ENCODE measurements at places on chromosomes 16 and 17.

DNA sequence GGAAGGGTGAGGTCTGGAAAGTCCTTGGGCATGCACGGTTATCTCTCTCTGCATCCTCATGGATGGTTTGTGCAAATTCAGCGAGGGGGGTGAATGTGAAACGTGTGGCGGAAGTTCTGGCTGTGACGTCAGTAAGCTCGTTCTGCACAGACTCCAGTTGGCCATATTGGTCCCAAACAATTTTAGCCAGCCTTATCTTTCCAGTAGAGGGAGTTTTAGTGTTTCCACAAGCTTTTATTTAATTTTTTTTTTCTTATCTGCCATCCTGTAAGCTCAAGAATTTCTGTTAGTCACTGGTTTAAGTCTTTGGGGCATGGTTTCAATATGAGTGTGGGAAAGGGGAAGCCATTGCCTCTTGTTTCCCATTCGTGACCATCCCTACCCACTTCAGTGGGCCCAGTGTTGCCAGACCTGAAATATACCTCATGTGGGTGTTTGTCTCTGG lies 39.0 kb downstream of the HLF start:
- no peak for DNase-seq

DNA sequence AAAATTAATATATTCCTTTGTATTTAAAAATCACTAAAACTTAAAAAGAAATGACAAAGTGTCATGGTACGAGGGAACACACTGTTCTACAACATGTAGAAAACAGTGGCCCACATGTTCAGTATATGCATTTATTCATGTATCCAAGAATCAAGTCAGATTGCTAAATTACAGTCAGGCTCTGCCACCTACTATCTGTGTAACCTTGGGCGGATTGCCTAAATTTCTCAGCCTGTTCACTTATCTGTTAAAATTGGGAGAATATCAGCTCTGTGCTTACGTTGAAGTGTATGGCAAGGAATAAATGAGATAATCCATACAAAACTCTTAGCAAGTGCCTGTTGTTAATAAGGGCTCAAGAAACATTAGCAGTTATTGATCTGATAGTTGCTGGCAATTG lies 3.4 kb upstream of the USP22 start:
- no peak for DNase-seq

DNA sequence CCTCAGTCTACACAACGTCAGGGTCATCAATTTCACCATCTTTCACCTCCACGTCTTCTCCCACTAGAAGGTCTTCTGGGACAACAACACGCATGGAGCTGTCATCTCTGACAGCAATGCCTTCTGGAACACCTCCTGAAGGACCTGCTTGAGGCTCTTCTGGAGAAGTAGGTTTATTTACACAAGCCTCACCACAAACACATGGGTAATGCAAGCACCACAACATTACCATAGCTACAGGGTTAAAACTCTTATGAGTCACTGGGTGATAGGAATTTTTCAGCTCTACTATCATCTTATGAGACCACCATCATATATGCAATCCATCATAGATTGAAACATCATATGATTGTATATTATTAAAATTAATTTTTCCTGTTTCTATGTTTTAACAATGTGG lies 215.4 kb downstream of the CHD9NB start:
- DNase-seq = no peak

DNA sequence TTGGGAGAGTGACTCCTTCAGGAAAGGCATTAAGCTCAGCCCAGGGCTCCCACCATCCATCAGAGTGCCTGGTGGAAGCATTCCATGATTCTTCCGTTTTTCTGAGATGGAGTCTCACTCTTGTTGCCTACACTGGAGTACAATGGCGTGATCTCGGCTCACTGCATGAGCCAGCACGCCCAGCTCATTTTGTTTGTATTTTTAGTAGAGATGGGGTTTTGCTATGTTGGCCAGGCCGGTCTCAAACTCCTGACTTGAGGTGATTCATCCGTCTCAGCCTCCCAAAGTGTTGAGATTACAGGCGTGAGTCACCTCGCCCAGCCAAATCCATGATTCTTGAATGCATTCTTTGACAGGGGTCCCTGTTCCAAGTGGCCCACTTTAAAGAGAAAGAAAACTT lies 23.1 kb downstream of the MIS12 start:
- no peak for DNase-seq

- DNase-seq = no peak
Observed at GRCh38 chr16:87924041-87924810, 12.1 kb downstream of the CA5A start.

- no peak for DNase-seq
Observed at GRCh38 chr16:69108064-69108904, 2.8 kb downstream of the HAS3 start.

GRCh38 chr16:2095315-2095853 lies 40.3 kb downstream of the PKD1 start:
- DNase-seq = no peak

GRCh38 chr16:56667581-56668571 lies at the start of gene MT1G:
TSS of gene MT1G (minus strand) at chr16:56668065. CDS start at chr16:56667993, 72 bp downstream.
- DNase-seq = no peak

DNA sequence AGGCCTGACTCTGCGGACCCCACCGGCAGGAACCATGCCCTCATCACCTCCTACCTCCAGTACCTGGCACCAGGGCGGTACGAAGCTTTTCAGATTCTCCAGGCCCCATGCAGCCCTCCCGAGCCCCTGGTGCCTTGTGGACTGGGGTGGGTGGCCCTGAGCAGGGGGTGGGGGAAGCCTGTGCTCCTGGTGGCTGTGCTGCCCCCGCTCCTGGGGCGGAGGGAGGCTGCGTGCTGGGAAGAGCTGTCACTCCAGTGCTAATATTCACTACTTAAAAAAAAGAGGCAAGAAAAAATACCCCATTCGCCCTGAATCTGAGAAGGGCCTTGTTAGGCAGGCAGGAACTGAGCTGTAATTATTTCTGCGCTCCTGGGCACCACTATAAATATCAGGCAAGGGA lies 111.8 kb downstream of the ENGASE start:
- no peak for DNase-seq

- DNase-seq = no peak
Observed at GRCh38 chr16:86033016-86033474, 134.1 kb downstream of the IRF8 start.

DNA sequence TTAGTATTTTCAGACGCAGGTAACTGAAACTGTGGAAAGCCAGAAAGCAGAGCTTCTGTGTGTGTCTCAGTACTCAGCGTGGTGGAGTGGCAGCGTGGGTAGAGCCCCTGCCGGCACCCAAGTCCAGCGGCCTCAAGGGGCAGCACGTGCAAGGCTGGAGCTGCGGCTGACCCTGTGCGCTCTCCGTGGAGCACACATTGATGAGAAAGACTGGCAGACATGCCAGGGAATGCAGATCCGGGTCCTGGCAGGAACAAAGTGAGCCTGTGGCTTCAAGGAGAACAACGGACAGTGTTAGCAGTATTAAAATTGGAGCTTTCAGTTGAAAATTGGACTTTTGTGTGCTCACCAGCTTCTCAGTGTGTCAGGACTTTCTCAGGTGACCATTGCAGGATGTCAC lies 23.3 kb downstream of the ZC3H18 start:
- no peak for DNase-seq

DNA sequence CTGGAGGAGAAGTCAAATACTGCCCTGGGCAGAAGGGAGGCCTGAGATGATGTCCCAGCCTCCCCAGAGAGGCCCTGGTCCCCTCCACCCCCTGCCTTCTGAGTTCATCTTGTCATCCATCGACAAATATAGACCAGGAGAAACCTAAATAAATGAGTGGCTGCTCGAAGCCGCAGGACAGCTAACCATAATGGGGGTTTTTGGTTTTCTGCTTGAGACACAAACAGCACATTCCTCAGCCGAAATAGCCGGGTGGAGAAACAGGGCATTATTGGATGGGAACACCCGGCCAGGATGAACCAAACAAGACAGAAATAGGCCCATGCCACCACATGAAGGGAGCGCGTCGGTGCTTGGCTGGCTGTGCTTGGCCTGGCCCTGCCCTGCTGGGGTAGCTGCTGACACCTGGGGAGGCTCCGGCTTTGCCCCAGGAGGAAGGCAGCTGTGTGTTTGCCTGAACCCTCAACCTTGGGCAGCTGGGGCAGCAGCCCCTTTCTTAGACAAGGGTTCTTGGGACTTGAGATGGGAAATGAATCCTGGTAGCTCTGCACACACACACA lies 188.1 kb downstream of the IRX5 start:
- DNase-seq = no peak

GRCh38 chr16:8173111-8173644 lies 417.1 kb downstream of the TMEM114 start:
- no peak for DNase-seq

GRCh38 chr16:78389009-78389498 lies 289.6 kb downstream of the WWOX start:
- DNase-seq = no peak

DNA sequence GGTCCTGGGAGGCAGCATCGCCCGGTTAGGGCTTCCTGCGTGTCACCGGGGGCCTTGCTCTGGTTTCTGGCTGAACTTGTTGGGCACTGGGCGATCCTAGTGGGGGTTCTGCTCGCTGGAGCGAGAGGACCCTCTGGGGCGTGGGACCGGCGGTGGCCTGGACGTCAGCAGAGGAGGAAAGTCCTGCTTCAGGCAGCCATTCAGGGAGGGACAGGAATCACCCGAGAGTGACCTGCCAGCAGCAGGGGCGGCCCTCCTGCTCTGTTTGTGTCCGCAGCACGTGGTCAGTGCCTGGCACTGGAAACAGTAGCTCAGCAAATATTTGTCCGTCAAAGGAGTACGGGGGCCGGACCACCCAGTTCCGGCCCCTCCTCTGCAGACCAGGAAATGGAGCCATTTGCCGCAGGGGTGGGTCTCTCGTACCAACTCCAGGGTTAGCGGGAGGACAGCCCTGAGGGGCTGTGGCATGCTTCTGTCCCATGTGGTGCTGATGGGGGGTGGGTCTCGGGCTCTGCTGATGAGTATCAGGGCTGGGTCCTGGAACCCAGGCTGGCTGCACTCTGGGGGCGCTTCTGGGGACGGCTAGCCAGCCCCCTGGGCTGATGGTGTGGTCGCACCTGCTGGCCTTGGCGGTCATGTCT lies 48.3 kb downstream of the BAIAP2 start:
- DNase-seq = no peak

DNA sequence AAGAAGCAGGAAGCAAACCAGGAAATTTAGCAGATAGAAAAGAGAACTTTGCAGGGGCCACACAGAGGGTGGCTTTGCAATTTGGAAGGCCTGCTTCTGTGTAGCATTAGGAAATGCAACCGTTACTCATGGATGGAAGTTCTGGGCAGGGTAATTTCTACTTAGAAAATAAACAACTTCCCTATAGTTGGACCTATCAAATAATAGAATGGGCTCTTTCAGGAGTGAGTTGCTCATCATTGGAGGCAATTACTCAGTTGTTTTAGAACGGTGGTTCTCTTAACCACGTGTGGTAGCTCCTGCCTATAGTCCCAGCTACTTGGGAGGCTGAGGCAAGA lies 25.8 kb upstream of the HS3ST2 start:
- DNase-seq = no peak

GRCh38 chr17:39617100-39617445 lies 9.4 kb upstream of the NEUROD2 start:
- DNase-seq = no peak

DNA sequence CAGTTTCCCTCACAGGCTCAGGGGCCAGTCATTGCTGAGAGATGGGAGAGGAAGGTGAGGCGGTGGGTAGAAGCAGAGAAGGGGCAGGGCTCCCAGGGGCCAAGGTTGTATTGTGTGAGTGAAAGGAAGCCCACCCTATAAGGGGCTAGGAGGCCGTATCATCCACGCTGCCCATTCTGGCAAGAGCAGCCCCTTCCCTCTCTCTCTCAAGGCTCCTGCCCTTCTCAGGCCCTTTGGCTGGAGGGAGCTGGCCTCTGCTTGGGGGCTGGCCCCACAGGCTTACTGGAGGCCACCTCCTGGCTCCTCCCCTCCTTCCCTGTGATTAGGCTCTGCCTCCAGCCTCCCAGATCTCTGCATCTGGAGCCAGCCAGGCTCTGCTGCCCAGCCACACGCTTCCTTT lies 7.6 kb downstream of the TBKBP1 start:
- DNase-seq = no peak

DNA sequence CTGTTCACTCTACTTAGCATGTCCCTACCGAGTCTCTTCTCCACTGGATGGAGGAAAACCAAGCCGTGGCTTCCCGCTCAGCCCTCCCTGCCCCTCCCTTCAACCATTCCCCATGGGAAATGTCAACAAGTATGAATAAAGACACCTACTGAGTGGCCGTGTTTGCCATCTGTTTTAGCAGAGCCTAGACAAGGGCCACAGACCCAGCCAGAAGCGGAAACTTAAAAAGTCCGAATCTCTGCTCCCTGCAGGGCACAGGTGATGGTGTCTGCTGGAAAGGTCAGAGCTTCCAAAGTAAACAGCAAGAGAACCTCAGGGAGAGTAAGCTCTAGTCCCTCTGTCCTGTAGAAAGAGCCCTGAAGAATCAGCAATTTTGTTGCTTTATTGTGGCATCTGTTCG lies 2.8 kb upstream of the LPCAT2 start:
- DNase-seq = no peak

GRCh38 chr16:84321932-84322331 lies 27.3 kb downstream of the WFDC1 start:
- DNase-seq = no peak

DNA sequence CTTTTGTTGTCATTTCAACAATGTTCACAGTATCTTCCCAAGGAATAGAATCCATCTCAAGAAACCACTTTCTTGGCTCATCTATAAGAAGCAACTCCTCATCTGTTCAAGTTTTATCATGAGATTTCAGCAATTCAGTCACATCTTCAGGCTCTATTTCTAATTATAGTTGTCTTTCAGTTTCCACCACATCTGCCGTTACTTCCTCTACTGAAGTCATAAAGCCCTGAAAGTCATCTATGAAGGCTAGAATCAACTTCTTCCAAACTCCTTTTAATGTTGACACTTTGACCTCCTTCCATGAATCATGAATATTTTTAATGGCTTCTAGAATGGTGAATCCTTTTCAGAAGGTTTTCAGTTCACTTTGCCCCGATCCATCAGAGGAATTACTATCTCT lies 102.1 kb downstream of the CDH13 start:
- DNase-seq = no peak

DNA sequence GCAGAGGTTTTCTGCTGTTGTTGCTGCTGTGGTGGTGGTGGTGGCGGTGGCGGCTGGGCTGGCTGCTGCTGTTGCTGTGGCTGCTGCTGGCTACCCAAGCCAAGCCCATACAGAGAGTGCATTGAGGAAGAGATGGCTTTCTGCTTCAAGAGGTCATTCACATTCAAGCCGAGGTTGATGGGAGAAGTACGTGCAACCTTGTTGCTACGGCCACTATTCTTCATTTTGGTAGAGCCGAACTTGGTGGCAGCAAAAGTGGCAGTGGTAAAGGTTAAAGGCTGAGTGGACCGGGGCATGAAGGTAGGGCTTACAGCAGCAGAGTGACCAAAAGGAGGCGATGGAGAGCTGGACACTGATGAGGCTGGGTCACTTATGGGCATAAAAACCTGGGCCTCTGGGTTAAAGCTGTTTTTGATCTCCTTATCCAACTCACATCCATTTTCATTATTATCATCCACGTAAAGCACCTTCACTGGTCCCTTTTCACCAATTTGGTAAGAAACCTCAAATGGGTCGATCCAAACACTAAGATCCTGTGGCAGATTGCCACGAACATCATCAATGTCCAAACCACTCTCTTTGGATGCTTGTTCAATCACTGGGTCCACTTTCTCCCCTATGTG lies 2.8 kb downstream of the TOB1 start:
- DNase-seq = no peak

- peak; percentile 70 for DNase-seq
Observed at GRCh38 chr17:17681187-17681743, at the start of gene RAI1. TSS of gene RAI1 (plus strand) at chr17:17681458. CDS start at chr17:17792949, 111,491 bp downstream.

GRCh38 chr17:82332669-82333278 lies 792 bp downstream of the SECTM1 start:
- peak; percentile 46 for DNase-seq

Measured in CD8-positive, alpha-beta memory T cell (primary cell).